ENCODE measurements at places on chromosomes 1 and 21. TPM values are rescaled to one million over a fixed set of nuclear protein-coding genes. Genes with fewer than 3 reads are reported as not detected.

Gene FTCD
- total RNA-seq = 0.66 TPM

Gene APCS
- total RNA-seq = not detected

Gene TNFRSF4
- total RNA-seq = 3.2 TPM

Gene FOXO6
- 3.5 TPM for total RNA-seq

Gene SPRR2B
- not detected for total RNA-seq

Gene ST6GALNAC5
- 2.8 TPM for total RNA-seq

Gene ESRRG
- 20.3 TPM for total RNA-seq

Gene UBL4B
- total RNA-seq = not detected

Gene OR10Z1
- not detected for total RNA-seq

GRCh38 chr1:202034683-202035462, 24.5 kb downstream of the ELF3 start:
- peak; percentile 68 for DNase-seq

- no peak for DNase-seq
Observed at GRCh38 chr1:151644001-151644400, 32.2 kb downstream of the SNX27 start.

DNA sequence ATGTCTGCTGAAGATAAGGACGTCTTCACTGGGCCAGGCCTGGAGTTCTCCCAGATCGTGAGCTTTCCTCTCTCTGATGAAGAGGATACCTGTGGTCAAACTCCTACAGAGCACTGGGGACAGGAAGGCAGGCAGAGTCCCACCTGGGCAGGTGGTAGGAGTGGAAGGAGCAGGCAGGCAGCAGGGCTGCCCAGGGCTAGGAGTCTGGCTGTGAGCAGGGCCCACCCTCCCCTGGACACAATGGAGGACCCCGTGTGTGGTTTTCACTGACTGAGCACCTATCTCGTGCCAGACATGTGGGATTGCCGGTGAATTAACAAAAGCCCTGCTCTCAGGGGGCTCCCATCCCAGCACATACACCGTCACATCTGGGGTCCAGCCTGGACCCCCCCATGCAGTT, 4.9 kb upstream of the SAMD11 start:
- no peak for DNase-seq

GRCh38 chr1:103373991-103374390, 151.5 kb upstream of the RNPC3 start:
- no peak for DNase-seq

DNA sequence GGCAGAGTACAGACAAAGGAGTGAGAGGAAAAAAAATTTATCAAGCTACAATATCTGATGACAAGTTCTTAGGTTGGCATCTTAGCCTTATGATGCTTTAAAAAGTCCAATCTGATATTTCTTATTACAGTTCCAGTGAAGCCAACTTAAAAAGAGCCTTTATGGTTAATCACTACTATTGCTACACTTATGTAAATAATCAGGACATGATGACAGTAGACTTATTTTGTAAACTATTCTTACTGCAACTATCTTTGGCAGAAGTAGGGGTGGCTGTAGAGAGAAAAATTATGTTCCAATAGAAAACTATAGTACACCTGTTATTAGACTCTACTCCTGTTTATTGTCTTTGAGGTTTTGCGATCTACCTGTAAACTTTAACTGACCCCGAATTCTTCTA, 25.8 kb upstream of the NUF2 start:
- DNase-seq = no peak

DNA sequence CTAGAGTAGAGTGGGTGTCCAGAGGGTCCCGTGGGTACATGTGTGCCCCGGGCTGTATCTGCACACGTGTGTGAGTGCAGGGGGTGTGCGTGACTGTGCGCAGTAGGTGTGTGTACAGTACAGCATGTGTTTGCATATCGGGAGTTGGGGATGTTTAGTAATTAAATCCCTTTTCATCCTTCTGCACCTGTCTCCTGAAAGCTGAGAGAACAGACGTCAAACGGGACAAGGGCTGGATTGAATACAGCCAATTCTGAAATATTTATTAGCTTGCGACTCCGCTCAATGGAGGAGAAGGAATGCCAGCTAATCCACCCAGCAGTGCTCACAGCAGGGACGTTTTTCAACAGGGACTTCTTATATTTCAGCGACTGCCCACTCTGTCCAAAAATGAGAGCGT, 44.7 kb upstream of the CASZ1 start:
- peak; percentile 51 for DNase-seq

DNA sequence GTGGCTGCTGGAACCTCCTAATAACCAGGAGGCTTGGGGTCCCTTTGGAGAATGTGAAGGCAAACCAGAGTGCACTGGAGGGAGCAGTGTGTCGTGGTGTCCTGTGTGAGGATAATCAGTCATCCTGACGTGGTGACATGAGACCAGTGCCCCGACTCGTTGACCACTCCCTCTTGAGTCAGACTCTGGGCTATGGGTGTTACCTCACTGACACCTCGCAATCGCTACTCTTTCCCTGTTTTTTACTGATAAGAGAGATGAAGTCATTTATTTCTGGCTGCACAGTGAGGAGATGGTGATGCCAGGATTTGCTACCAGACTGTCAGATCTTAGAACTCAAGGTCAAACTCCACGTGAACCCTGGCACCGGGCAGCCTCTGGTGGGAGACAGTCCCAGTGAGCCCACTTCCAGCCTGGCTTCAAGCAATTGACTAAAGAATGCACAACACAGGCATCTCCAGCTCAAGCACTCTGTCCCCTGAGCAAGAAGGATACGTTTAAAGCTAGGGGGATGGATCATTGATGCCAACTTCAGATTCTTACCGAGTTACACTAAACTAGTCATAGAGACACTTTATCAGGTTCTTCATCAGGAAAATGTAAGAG, 30.3 kb downstream of the UBASH3A start:
- no peak for DNase-seq

- peak; percentile 24 for DNase-seq
Observed at GRCh38 chr1:107535091-107535490, 394.3 kb downstream of the NTNG1 start.

- DNase-seq = no peak
Observed at GRCh38 chr1:168319691-168320090, 39.0 kb downstream of the TBX19 start.

DNA sequence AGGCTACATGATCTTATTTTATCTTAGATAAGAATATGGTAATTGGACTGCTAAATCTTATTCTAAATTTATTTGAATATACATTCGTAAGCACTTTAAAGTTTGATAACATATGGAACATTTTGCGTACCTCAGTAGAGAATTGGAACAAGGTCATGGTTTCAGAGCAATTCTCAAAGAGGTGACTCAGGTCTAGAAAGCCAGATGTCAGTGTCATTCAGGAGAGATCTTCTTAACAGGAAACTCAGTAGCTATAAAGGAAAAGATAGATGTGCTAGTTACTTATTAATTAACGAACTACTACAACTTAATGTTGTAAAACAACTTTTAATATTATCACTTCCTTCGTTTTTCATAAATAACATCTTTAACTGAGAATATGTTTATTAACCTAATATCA, 142.5 kb downstream of the USP25 start:
- no peak for DNase-seq

DNA sequence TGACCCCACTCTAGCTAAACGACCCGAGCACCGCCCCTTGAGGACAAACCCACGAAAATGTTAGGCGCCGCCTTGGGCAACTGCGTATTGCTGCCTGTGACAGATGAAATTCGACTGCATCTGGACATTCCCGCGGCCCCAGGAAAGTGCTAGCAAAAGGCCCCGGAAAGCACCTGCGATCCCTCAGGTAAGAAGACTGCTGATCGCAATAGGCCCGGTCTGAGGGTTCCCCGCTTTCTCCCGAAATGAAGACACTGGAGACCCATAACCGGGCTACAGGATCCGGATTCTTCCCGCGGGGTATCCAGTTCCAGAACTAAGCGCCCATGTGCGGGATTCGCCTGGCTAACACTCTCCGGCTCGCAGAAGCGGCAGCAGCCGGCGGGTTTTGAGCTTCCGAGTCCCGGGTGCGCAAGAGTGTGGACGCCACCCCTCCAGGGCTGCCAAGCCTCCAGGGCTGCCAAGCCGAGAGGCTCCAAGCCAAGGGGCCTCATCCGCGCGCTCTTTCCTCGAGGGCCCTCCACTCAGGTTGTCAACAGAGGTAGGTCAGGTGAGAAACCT, 157.9 kb upstream of the NBPF11 start:
- DNase-seq = no peak

DNA sequence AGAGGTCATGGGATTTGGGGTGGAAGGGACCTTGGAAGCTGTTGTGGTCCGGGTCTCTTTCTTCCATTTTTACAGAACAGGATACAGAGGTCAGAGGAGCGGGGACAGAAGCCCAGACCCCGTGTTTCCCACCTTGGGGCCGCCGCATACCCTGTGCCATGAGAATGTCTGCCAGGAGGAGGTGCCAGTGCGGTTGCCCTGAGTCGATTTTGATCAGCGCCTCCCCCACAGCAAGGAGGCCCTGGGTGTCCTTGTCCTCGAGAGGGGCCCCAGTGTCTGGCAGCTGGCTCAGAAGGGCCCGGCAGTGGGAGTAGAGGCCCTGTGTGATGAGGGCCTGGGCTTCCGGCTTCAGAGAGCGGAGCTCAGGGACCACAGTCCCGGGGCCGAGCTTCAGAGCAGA, 12.3 kb upstream of the MMEL1 start:
- no peak for DNase-seq

DNA sequence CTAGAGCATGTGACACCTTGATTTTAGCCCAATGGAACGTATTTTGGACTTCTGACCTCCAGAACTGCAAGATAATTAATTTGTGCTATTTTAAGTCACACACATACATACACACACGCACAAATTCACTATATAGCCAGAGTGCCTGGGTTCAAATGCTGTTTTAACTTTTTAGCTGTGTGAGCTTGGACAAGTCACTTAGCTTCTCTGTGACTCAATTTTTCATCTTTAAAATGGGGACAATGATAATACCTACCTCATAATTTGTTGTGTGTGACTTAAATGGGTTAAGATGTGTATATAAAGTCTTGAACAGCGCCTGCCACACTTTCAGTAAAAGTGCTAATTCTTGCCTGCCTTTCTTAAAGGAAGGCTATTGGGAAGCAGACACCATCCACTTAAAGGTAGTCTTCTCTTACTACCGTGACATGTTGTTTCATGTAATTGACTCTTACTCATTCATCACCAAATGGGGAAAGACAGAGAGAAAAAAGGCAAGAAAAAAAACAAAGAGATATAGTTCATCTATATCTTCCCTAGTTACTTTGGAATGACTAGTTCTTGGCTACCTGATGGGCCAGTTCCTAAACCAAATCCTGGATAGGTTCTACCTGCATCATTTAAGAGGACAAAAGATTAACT, 56.3 kb downstream of the SLC30A7 start:
- DNase-seq = no peak

DNA sequence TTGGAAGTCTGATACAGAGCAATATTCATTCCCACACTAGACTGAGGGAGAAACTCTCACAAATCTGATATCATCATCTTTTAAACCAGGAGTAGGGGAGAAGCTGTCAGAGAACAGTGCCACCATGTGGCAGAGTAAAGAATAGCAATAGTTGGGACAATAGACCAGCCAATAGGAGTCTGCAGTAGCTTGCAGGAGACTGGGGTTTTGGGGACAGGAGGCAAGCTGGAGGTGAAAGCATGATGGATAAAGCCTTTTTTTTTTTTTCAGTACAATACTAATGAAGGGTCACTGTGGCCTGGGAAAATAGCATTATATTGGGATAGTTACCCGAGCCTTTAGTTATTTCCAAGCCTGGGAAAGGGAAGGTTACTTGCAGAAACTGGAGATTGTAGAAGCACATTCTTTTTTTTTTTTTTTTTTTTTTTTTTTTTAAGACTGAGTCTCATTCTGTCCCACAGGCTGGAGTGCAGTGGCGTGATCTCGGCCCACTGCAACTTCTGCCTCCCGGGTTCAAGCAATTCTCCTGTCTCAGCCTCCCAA, 120.7 kb downstream of the S1PR1 start:
- peak; percentile 81 for DNase-seq

- DNase-seq = no peak
Observed at GRCh38 chr1:93615582-93616150, 66.0 kb downstream of the BCAR3 start.

- DNase-seq = peak; percentile 12
Observed at GRCh38 chr1:75233302-75233929, 99.2 kb downstream of the LHX8 start.

DNA sequence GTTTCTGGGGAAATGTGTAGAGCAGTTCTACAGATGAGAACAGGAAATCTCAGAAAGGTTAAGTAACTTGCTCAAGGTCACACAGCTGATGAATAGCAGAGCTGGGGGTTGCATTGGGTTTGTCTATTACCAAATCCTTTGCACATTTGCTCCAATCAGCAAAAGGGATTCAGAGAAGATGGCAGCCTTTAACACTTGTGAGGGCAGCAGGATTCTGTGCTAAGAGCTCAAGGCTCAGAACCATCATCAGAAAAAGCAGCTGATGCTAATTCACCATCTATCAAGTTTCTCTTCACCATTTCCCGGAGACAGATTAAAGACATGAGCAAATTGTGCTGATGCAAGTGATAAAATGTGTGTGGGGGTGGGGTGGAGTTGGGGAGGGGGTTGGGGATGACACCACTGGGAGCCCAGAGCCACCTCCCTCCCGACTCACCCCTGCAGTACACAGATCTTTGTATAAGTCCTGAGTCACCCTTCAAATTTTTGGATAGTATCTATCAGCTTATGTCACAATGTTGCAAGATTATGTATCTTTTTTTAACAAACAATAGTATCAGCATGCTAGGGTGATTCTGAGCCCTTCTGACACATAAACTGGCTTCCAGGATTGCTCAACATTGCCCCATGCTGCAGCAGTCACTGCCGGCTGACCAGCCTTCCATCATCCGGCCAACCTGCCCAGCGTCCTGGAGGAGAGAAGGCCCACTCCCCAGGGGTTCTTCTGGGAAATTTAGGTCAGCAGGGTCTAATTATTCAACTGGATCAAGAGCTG, 2.8 kb upstream of the SPSB1 start:
- DNase-seq = peak; percentile 55

Data from muscle of leg (tissue), 16 donors.